ENCODE measurements at places on chromosomes 6 and 20.

DNA sequence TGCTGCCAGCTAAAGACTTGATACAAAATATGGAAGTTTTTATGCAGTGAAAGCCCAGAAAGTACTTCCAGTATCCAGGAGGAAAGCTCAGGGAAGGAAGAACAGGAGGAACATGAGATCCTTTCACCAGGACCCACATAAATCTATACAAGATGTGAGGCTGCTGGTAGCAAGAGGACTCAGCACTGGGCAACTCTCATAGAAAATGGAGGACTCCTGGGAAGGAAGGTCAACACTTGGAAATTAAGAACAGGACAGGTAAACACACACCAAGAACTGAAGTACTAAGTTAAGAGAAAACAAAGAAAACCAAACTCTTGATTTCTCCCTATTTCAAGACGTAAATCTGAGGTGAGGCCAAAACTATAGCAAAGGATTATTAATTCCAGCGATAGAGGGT is 220.5 kb upstream of the HSF2 start:
- DNase-seq: no peak

DNA sequence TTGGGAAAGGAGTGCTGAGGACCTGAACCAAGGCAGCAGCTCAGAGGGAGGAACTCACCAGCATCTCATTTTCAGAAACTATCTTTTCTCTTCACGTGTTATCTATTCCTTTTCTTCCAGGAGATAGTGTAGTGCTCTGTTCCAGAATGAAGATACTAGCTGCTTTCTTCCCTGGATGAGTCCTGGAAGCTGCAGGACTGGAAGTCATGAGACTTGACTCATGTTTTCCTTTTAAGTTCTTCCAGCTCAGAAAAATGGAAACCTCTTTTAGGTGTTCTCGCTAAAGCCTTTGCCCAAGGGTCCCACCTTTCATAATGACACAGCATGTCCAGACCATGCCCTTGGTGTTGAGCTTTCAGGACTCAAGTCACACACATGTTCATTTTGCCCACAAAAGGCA is 106.7 kb downstream of the UNC5CL start:
- peak; percentile 45 for DNase-seq

DNA sequence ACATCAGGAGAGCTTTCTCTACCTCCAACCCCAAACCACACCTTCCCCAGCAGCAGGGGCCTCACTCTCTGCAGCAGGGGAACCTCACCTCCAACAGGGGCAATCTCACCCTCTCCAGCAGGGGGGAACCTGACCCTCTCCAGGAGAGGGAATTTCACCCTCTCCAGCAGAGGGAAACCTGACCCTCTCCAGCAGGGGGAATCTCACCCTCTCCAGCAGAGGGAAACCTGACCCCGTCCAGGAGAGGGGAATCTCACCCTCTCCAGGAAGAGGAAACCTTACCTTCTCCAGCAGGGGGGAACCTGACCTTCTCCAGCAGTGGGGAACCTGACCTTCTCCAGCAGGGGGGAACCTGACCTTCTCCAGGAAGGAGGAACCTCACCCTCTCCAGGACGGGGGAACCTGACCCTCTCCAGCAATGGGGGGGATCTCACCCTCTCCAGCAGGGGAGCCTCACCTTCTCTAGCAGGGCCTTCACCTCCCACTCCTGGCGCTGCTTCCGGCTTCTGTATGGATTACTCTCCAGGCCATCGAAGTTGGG is 3.1 kb downstream of the B3GALT4 start:
- peak; percentile 48 for DNase-seq

- no peak for DNase-seq
Observed at GRCh38 chr20:24493661-24494459, 24.4 kb downstream of the SYNDIG1 start.

GRCh38 chr6:19463925-19464324 is 373.2 kb upstream of the ID4 start:
- no peak for DNase-seq

DNA sequence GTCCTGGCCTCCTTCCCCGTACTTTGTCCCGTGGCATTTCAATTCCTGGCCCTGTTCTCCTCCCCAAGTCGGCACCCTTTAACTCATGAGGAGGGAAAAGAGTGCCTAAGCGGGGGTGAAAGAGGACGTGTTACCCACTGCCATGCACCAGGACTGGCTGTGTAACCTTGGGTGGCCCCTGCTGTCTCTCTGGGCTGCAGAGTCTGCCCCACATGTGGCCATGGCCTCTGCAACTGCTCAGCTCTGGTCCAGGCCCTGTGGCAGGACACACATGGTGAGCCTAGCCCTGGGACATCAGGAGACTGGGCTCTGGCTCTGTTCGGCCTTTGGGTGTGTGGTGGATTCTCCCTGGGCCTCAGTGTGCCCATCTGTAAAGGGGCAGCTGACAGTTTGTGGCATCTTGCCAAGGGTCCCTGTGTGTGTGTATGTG is 58.5 kb downstream of the SRC start:
- DNase-seq: no peak

- DNase-seq: no peak
Observed at GRCh38 chr20:34435589-34435988, 72.5 kb downstream of the ITCH start.

DNA sequence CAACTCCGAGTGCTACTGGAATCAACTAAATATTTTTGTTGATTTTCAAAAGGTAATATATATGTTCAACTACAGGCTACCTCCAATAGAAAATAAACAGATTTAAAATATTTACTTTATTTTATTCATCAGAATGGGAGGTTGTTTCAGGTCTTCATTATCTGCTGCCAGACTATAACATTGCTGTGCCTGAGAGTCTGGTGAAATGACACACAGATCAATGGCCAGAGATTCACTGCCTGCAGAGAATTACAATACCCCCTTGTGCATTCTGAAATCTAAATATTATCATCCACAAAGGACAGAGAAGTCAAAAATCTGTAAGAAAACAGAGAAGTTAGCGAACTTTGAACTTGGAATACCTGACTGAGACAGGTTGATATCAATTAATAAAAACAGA is 667.8 kb upstream of the GJE1 start:
- no peak for DNase-seq

GRCh38 chr6:5427586-5427985 is 166.3 kb downstream of the FARS2 start:
- no peak for DNase-seq

DNA sequence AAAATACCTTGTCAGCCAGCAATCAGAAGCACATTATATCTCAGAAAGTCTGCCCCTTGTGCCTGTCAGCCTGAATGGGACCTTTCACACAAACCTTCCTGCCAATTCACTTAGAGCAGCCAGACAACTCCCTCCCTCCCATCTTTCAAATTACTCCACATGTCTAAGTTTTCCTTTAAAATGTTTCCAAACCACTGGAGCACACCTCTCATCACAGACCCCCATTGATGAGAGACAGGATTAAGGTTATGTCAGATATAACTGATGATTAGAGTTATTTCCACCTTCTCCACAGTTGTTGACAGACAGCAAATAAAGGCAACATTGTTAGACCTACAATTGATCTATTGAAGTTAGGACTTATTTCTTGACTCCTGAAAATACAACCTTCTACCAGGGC is 408.4 kb downstream of the PLCB1 start:
- peak; percentile 92 for DNase-seq

DNA sequence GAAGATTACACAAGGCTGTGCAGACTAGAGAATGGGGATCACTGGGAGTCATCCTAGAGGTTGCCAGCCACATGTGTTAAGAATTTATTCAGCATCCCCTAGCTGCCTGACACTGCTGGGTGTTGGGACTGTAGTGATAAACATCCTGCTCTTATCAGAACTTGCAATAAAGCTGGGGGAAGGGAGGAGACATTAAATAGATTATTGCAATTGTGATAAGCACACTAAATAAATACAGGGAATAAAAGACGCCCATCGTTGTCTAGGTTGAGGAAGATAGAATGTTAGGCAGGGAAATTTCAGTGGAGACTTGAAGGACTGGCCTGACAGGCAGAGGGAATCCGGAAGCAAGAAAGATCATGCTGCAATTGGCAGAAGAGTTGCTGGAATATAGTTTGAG is 33.2 kb upstream of the TRAM2 start:
- no peak for DNase-seq

GRCh38 chr20:58143531-58143930 is 84.9 kb downstream of the ANKRD60 start:
- DNase-seq: no peak

GRCh38 chr6:75794954-75795739 is 46.1 kb downstream of the MYO6 start:
- peak; percentile 14 for DNase-seq

DNA sequence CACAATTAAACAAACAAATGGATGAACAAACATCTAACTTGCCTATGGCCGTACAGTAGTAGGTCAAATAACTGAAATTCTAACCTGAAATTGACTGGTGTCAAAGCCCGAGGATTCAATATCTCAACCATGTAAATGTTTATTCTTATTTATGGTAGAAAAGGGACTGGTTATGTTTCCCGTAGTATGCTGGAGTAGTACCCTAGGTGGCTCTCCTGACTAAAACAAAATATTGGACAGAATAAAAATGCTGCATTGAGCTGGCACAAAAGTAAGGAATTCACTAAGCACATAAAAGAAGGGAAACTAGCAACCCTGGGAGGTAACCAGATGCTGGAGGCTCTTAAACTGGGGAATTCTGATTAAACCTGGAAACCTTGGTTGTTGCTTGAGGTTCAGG is 117.1 kb upstream of the PREP start:
- DNase-seq: no peak

DNA sequence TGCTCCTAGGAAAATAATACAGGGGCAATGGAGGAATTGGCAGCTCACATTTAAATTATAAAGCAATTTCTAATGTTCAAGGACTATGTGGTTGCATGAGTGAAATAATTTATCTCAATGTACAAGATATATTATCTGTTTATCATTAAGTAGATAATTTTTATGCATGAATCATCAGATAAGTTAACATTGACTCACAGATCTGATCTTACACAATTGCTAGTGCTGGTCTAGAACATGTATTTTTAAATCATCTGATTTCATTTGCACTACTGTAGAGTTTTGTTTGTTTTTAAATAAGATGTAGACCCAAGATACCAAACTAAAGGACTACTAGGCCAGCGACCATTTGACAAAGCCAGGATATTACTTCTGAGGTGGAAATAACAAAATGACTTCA is 199.2 kb downstream of the BMP2 start:
- DNase-seq: no peak

- DNase-seq: no peak
Observed at GRCh38 chr6:90468080-90468479, 118.8 kb downstream of the MAP3K7 start.

DNA sequence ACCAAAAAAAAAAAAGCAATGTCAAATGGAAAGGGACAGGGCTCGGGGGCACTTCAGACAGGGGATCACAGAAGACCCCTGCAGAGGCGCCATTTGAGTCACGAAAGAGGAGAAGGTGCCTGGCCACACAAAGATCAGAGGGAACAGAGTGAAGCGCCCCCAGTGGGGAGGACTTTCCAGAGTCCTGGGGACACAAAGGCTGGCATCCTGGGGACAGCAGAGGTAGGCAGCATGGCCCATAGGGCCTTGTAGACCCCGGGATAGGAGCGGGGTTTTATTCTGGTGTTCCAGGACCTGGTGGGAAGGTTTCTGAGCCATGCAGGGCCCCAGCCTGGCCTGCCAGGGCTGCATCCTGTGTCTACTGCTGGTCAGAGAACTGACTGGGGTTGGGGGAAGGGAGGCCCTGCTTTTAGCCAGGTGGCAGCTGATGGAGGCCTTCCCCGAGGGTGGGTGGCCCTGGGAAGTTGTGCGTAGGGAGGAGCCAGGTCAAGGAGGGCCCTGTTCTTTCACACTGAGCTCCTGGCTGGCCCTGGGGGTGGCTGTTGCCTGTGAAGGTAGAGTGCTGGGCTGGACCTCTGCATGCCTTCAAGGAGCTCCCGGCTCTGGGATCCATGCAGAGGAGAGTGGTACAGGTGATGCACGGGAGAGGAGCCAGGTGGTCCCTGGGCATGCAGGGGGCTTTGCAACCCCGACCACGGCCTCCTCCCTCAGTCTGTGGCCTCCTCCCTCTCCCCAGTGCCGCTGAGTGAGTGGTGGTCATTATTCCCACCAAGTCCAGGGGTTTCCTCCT is 117.9 kb downstream of the CDH4 start:
- no peak for DNase-seq

GRCh38 chr6:11381801-11382513 is 149.5 kb upstream of the NEDD9 start:
- no peak for DNase-seq

- DNase-seq: no peak
Observed at GRCh38 chr6:69106511-69106910, 471.4 kb downstream of the ADGRB3 start.

GRCh38 chr20:8223091-8223870 is 91.2 kb downstream of the PLCB1 start:
- peak; percentile 42 for DNase-seq

DNA sequence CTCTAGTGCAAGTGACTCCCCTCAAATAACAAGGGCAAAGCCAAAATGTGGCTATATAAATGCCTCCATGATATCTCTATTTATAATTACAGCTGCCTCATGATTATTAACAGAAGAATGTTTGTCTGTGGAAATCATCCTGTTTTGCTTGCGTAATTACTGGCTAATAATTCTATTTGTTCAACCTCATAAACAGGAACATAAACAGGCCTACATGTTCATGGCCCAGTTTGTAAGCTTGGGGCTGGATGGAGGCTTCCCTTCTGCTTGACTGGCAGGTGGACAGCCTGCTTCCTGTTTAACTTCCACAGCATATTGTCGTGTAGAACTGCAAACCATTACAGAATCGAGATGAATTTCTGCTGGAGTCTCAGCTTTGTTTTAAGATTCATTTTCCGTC is 766.0 kb upstream of the MAP3K7 start:
- DNase-seq: no peak
